ENCODE measurements at places on chromosomes 1 and 21.

DNA sequence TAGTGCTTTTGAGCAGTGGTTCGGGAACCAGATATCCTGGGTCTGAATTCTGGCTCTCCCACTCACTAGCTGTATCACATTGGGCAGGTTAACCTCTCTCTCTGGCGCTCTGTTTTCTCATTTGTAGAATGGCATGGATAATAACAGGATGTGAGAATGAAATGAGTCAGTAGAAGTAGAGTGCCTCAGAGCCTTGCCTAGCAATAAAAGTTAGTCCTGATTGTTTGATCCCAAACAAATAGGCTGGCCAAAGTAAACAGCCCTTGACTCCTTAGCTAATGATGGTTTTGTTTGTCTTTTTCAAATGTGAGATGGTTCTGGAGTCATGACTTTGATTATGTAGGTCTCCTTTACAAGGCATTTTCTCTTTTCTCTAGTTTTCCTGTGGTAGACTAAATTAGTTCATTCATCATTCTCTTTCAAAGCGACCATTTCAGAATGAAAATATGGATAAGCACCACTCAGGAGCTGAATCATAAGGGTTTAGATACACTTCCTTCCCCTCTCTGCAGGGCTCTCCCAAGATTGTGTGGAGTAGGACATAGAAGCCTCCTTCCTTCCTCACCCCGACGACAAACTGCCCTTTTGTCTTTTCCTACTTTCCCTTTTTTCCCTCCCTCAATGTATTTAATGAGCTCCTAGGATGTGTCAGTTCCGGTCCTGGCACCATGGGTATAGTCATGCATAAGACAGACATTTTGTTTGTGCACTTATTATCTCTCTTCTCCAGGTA, 23.1 kb downstream of the KIAA0040 start:
- H3K4me1 ChIP-seq: no peaks in the 10 kb centered on the region
- no peaks in the 10 kb centered on the region for H3K27me3 ChIP-seq
- H3K27ac ChIP-seq: no peak overlapping the region
- DNase-seq: no peak
- H3K36me3 ChIP-seq: no peaks in the 10 kb centered on the region

- no peak overlapping the region for H3K4me3 ChIP-seq
- no peak overlapping the region for H3K27ac ChIP-seq
- no peaks in the 10 kb centered on the region for H3K4me1 ChIP-seq
- DNase-seq: no peak
- no peaks in the 10 kb centered on the region for H3K27me3 ChIP-seq
These were observed 4.9 kb downstream of the RAB25 start for GRCh38 chr1:156065871-156066270.

GRCh38 chr21:17433730-17434129, 79.1 kb upstream of the CXADR start:
- no peak overlapping the region for H3K4me3 ChIP-seq
- no peak for DNase-seq

DNA sequence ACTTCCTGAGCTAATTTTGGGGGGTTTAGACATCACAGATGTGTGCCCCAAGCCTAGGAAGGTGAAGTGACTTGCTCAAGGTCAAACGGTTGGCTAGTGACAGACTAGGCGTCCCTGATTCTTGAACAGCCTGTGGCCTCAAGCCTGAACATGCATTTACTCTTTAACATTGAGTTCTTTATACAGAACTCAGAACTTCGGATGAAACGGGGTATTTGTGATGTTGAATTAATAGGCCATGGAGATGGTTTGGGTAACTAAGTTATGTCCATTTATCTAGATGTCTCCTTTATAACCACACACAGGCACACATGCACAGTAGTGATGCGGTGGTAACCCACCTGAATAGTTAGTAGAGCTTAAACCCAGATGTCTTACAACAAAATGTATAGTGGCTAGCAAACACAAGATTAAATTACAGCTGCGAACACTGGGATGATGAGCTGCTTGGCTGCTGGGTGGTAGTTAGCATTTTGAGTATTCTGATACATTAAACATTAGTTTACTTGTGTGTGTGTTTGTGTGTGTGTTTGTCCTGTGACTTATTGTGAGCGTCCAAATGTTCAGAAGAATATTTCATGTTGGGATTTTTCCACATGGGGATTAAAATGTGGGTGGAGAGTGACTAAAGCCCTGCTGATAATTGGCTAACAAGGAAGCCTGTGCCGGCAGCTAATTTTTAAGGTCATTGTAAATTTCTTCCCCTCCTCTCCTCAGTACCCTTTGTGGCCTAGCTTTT, 2.3 kb downstream of the ATP1A1 start:
- no peaks in the 10 kb centered on the region for H3K27me3 ChIP-seq
- H3K4me3 ChIP-seq: peak overlapping the region; percentile 99
- no peak for DNase-seq
- peaks cover 51% of the 10 kb centered on the region for H3K4me1 ChIP-seq
- peak overlapping the region; percentile 95 for H3K27ac ChIP-seq

GRCh38 chr1:3611170-3612019, at the start of gene MEGF6:
Gene MEGF6, minus strand, starts transcription at chr1:3611508. Its CDS starts 240 bp downstream, at chr1:3611268.
- H3K4me1 ChIP-seq: peaks cover 14% of the 10 kb centered on the region
- no peaks in the 10 kb centered on the region for H3K27me3 ChIP-seq
- H3K4me3 ChIP-seq: peak within 1 kb of the TSS; percentile 54

DNA sequence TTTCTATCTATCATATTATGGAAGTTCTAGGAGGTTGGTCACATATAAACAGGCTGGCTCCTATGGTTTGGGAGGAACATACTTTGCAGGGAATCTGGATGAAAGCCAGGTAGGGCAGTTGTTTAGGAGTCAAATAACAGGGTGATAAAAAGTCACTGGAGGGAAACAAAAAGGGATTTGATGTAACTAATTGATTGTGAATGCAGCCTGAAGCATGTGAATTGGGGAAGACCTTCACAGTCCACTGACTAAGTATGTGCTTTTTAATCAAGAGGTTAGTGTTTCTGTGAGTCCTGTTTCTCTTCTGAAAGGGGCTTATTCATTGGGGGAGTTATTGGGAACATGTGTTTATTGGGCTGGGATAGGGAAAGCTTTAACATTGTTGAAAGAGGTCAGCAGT, 41.3 kb downstream of the HMCN1 start:
- no peak for DNase-seq
- H3K27me3 ChIP-seq: no peaks in the 10 kb centered on the region
- H3K27ac ChIP-seq: no peak overlapping the region
- H3K4me1 ChIP-seq: no peaks in the 10 kb centered on the region
- no peak overlapping the region for H3K4me3 ChIP-seq
- H3K36me3 ChIP-seq: no peaks in the 10 kb centered on the region

DNA sequence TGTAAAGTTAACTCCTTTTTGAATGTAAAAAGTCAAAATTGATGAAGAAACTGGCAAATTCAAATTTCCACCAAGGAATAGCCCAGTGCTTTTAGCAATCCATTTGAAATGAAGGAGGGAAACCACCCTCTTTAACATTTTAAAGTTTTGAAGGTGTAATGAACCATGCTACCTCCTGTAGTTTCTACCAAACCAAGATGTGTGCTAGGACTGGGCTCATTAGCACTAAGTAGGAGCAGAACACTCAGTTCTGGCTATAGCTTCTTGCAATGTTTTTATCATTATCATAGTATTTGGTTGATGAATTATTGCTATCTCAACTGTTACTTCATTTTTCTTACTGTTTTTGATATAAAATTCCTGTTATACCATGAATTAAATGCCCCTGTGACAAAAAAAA, 319.2 kb upstream of the ZRANB2 start:
- no peaks in the 10 kb centered on the region for H3K4me1 ChIP-seq
- H3K4me3 ChIP-seq: no peak overlapping the region
- H3K27ac ChIP-seq: no peak overlapping the region
- no peak for DNase-seq
- no peaks in the 10 kb centered on the region for H3K27me3 ChIP-seq

GRCh38 chr1:167090314-167090942, at the start of gene GPA33:
Gene GPA33, minus strand, starts transcription at chr1:167090377. Its CDS starts 90 bp downstream, at chr1:167090287.
- DNase-seq: no peak
- H3K27me3 ChIP-seq: no peaks in the 10 kb centered on the region

GRCh38 chr1:22935433-22935832, 37.2 kb downstream of the LACTBL1 start:
- no peak overlapping the region for H3K27ac ChIP-seq
- H3K4me1 ChIP-seq: no peaks in the 10 kb centered on the region
- H3K27me3 ChIP-seq: no peaks in the 10 kb centered on the region
- H3K36me3 ChIP-seq: no peaks in the 10 kb centered on the region
- no peak for DNase-seq

- no peaks in the 10 kb centered on the region for H3K4me1 ChIP-seq
- H3K36me3 ChIP-seq: no peaks in the 10 kb centered on the region
- DNase-seq: no peak
- no peaks in the 10 kb centered on the region for H3K27me3 ChIP-seq
These were observed 26.8 kb downstream of the RAB3B start for GRCh38 chr1:51963592-51964308.

DNA sequence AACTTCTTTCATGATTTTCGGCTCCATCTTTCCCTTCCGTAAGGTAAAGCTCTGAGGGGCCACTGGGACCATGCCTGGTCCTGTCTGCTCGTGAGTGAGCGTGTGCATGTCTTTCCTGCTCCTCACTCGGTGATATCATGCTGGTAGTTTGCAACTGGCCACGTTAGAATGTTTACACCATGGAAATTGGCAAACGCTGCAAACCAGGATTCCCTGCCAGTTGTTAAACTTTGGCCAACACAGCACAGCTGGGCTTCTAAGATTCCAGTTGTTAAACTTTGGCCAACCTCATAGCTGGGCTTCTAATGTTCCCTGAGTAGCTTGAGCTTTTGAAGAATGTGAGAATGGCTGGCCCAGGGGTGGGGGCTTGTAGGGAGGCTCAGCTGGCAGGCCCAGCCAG, 68.0 kb upstream of the ACTL8 start:
- no peaks in the 10 kb centered on the region for H3K36me3 ChIP-seq
- H3K4me3 ChIP-seq: no peak overlapping the region
- DNase-seq: no peak
- H3K27me3 ChIP-seq: no peaks in the 10 kb centered on the region

GRCh38 chr1:19864570-19865160, 17.5 kb upstream of the OTUD3 start:
- H3K36me3 ChIP-seq: no peaks in the 10 kb centered on the region
- H3K4me1 ChIP-seq: no peaks in the 10 kb centered on the region
- H3K27ac ChIP-seq: no peak overlapping the region
- no peak for DNase-seq

DNA sequence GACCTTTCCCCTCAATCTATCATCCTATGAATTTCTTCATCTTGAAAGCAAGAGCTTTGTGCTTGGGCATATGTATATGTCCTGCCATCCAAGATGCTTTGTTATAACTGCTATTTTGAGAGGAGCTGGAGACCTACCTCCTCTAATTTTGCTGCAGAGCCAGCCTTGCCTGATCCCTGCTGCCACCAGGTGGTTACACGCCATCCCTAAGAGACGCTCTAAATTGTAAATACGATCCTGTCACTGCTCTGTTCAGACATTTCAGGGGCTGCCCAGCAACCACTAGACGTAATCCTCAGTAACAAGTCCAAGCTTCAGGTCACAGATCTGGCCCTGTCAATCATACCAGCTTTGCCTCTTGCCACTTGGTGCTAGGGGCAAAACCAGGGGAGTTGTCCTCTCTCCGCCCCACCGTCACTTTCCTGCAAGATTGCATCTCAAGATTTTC, 32.9 kb downstream of the GPA33 start:
- no peak overlapping the region for H3K4me3 ChIP-seq
- peak; percentile 80 for DNase-seq
- H3K27me3 ChIP-seq: no peaks in the 10 kb centered on the region
- H3K4me1 ChIP-seq: no peaks in the 10 kb centered on the region

- H3K4me1 ChIP-seq: no peaks in the 10 kb centered on the region
- no peak overlapping the region for H3K4me3 ChIP-seq
- no peak overlapping the region for H3K27ac ChIP-seq
These were observed 27.8 kb downstream of the RPAP2 start for GRCh38 chr1:92326681-92327080.

DNA sequence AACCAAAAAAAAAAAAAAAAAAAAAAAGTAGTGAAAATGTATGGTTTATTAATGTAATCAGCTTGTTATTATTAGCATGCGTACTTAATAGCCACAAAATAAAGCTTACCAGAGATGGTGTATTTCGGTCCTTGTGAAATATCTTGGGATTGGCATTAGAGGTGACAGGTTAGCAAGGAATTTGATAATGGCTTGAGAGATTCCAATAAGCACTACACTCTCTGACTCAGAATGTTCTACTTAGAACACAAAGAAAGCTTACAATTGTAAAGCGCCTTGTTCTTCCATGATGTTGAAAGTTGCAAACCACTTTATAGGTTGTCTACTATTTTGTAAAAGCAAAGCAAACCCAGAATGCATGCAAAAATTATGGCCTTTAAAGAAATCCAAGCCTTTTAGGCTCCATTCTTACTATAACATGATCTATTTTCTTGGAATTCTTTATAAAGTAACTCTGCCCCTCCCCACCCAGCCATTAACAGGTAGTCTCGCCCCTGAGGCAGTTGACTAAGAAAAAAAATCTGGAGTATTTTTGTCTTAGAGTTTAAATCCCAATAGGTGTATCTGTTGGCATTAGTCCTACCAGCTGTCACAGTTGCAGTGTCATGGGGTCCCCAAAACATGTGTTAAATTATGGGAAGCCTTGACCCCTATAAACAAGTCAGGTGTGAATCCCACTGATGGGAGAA, 129.2 kb downstream of the DHRS3 start:
- no peaks in the 10 kb centered on the region for H3K27me3 ChIP-seq
- peaks cover 22% of the 10 kb centered on the region for H3K4me1 ChIP-seq
- H3K36me3 ChIP-seq: no peaks in the 10 kb centered on the region
- H3K27ac ChIP-seq: no peak overlapping the region
- H3K4me3 ChIP-seq: no peak overlapping the region

GRCh38 chr21:30710499-30710898, 8.1 kb downstream of the KRTAP21-3 start:
- no peak for DNase-seq
- no peak overlapping the region for H3K27ac ChIP-seq
- no peaks in the 10 kb centered on the region for H3K27me3 ChIP-seq
- no peaks in the 10 kb centered on the region for H3K36me3 ChIP-seq

DNA sequence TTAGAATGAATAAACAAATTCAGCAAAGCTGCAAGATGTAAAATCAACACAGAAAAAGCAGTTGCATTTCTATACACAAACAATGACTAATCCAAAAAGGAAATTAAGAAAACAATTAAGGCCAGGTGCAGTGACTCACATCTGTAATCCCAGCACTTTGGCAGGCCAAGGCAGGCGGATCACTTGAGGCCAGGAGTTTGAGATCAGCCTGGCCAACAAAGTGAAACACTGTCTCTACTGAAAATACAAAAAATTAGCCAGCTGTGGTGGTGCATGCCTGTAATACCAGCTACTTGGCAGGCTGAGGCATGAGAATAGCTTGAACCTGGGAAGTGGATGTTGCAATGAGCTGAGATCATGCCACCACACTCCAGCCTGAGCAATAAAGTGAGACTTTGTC, 22.3 kb downstream of the THEM4 start:
- H3K27ac ChIP-seq: no peak overlapping the region
- H3K4me3 ChIP-seq: no peak overlapping the region
- no peaks in the 10 kb centered on the region for H3K36me3 ChIP-seq
- H3K27me3 ChIP-seq: no peaks in the 10 kb centered on the region
- no peaks in the 10 kb centered on the region for H3K4me1 ChIP-seq

DNA sequence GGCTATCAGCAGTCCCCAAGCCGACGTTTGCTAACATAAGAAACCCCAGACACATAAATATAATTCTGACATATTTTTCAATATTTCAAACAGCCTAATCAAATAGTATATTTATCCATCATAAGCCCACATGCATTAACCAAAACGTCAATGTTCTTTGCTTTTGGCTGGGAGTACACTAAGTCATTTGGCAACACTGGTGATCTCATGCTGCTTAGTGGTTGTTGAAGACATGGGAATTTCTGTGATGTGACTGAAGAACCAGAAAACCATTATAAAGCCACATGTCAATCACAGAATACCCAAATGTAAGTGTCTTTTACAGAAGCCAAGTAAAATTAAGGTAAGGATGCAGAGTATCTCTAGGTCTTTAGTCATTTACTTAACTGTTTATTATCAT, 57.6 kb downstream of the PLPPR5 start:
- no peak for DNase-seq
- H3K27me3 ChIP-seq: no peaks in the 10 kb centered on the region
- no peaks in the 10 kb centered on the region for H3K36me3 ChIP-seq
- H3K4me1 ChIP-seq: no peaks in the 10 kb centered on the region
- H3K4me3 ChIP-seq: no peak overlapping the region
